Hematopoietic multipotent progenitor cell treated with erythropoietin and hydrocortisone succinate and interleukin-3 and kit ligand, for 8 days (in vitro differentiated cells): ENCODE measurements at places on chromosomes 1 and 21.

- DNase-seq, result no peak
Observed at GRCh38 chr1:61450454-61450853, 274.5 kb downstream of the TM2D1 start.

DNA sequence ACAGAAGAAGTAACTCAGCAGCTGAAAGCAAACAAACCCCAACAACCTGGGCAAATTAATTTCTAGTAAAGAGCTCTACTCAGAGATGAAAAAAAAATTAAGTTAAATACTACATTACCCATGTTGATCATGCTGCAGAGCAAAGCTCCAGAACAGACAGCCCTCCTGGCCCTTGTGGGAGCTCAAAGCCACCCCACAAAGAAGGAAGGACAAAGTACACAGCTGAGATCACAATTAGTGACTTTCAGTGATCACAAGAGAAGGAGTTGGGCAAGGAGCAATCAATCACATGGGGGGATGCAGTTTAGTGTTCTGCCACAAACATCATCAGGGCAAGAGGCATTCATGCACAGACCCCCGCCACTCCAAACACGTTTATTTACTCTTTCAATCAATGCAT is 114.2 kb downstream of the DAB1 start:
- DNase-seq, result no peak

DNA sequence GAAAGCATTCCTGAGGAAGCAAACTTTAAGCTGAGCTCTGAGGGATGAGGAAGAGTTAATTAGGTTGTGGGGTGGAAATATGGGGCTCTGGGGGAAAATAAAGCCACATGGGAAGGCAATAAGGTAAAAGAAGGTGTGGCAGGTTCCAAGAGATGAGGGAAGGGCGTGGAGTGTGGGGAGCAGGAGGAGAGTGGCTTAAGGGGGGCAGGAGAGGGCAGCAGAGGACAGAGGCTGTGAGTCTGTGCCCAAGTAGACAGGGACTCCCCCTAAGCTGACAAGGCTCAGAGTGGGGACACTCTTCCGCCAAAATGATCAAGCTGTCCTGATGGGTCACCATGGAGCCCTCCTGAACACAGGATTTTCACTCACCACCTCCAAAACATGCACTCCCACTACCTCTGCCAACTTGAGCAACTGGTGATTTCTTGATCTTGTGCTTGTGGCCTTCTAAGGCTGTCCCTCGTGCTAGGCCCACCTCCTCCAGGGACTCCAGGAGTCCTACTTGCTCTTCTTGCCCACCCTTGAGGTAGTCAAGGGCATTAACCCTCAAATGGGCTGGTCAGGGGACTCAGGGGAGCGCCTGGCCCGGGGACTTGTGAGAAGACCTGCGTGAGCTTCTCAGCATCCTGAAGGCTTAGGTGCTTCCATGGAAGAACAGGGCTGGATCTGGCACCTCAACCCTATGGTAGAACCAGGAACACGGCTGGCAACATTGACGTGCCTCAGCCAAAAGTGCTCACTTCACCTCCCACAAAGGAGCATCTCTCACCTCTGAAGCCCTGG is 23.4 kb downstream of the DMAP1 start:
- DNase-seq, result no peak

DNA sequence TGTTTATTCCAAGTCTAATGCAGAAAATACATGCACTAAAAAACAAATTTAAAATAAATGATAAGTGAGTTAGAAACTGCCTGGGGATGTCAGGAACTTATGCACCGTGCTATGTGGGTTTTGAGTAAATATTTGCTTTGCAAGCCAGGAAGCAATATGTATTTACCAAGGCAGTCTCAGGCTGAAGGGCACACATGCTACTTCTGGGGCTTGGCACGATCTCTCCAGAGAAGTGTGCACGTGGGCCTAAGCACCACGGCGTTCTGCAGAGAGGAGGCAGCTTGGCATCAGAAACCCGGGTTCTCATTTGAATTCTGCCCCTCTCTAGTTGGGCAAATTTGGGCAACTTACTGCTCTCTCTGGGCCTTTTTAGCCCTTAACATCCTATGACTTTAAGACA is 72.6 kb upstream of the ROR1 start:
- DNase-seq, result no peak

- no peak for DNase-seq
Observed at GRCh38 chr1:10564063-10564462, 89.3 kb downstream of the PEX14 start.

DNA sequence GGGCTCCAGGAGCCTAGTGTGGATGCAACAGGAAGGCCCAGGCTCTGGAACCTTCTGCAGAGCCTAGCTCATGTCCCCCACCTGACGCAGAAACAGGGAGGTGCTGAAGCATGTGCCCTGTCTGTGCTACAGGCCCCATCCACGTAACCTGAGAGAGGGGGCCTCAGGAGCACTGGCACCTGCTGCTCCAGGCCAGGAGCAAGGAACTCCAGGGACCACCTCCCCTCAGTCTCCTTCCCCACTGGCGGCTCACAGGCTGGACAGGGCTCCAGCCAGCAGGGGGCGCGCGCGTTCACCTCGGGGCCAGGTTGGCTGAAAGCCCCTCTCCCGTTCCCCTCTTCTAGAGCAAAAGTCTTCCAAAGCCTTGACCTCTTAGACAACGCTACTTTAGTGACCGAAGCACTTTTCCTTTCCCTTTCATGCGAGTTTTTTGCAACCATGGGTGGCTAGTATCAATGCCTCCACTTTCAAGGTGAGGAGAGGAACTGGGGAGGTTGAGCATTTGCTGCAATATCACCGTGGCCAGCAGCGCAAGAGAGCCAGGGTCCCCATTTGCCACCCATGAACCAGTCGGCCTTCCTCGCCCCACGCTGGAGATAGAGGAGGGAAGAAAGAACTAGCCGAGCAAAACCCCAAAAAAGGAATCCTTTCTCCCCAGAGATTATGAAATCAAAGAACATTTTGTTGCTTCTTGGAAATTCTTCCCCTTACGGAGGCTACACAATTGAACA is 52.4 kb upstream of the GPR157 start:
- peak; percentile 62 for DNase-seq

- DNase-seq, result no peak
Observed at GRCh38 chr1:70140343-70140742, 65.0 kb downstream of the LRRC40 start.

GRCh38 chr1:47991673-47992072 is 5.5 kb downstream of the TRABD2B start:
- no peak for DNase-seq

DNA sequence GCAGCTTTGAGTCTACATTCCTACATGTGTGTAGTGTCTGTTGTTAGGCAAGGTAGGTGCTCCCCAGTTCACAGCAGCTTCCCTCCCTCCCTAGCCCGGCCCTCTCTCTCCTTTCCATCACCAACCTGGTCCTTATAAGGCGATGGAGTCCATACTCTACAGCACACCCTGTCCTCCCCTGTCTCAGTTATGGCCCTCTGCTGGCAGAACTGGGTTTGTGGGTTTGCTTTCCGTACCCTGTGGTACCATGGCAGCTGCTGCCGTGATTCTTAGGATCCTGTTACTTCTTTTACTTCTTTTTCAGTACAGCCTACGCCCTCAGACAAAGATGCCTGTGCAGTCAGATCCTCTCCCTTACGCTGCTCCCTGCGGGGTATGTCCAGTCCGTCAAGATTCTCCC is 31.7 kb downstream of the AK5 start:
- DNase-seq, result no peak

DNA sequence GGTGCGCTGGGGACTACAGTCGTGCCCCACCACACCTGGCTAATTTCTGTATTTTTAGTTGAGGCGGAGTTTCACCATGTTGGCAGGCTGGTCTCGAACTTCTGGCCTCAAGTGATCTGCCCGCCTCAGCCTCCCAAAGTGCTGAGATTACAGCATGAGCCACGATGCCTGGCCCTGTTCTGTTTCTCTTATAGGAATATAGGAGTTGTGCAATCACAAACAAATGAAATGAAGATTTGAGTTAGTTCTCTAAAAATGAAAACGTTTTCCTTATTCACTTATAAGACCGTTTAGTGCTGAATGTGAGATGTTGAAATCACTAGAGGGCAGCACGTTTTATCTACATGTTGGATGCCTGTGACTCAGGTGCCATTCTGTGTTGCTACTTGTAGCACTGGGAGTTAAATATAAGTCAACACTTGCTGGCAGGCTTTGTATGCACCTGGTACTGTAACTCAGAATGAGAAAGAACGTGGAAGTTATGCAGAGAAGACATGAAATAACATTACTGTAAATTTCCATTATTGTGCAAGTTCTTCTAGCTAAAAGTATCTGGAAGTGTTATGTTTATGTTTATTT is 45.8 kb downstream of the MIGA1 start:
- peak; percentile 63 for DNase-seq

GRCh38 chr1:185566995-185567394 is 167.2 kb upstream of the HMCN1 start:
- peak; percentile 57 for DNase-seq

DNA sequence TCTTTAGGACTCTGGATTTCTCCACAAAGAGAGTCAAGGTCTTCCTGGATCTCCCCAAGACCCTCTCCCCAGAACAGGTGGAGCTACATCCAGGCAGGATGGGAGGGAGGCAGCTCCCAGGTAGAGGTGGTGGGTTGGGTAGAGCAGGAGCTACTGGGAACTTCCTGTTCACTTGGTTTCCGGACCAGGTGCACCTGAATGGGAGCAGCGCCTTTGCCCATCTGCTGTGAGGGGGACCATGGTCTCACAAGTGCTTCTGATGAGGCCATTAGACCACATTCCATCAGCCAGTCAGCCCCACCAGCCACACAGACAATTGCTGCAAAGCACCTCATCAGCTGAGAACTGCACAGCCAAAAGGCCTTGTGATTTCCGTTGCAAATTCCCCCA is 188.8 kb downstream of the MATN1 start:
- DNase-seq, result no peak

DNA sequence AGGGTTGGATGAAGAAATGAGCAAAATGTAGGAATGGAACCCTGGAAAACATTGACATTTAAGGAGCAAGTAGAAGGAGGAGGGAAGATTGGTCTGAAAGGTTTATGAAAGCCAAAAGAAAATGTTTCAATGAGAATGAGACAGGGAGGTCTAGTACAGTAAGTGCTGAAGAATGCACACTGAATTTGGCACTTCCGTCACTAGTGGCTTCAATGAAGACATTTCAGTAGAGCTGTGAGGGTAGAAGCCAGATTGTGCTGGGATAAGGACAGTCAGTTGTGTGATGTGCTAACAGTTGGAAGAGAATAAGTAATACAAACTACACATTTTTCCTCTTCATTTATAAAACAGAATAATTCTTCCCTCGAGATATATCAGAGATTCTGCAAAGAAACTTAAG is 17.1 kb downstream of the THEM4 start:
- DNase-seq, result no peak

GRCh38 chr1:34885405-34886247 is 26.1 kb upstream of the SMIM12 start:
- no peak for DNase-seq

GRCh38 chr1:118209648-118210047 is 24.6 kb upstream of the SPAG17 start:
- no peak for DNase-seq

DNA sequence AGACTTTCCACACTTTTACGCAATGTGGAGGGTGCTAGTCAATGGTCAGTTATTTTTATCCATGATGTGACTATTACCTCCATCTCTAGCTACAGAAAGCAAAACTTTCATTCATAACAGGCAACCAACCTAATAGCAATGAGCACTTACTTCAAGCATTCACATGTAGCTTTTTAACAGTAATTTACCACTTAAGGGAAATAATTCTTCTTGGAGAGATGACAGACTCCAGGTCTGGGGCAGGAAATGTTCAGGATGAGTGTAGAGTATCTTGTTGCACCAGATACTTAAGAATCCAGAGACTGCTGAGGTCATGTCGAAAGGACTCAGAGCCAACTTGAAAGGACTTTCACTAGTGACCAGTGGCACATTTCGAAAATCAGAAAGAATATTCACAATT is 347.6 kb downstream of the CHRM3 start:
- DNase-seq, result no peak

GRCh38 chr1:155864393-155864792 is 5.0 kb downstream of the SYT11 start:
- DNase-seq, result no peak

DNA sequence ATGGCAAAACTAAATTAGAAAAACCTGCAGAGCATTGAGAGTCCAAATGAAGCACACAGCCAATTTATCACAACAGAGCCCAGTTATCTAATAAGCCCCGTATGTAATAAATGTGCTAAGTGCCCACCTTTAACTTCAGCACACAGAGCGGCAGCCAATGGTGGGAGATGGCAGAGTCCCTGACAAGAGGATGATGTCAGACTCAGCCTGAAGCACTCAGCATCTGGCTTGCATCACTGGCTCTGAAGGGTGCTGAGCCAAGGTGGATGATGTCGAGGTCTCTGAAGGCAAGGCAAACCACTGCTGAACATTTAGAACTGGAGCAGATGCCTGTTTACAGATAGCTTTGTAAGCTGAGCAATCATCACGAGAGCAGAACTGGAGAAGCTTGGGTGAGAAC is 118.3 kb downstream of the NUF2 start:
- no peak for DNase-seq

DNA sequence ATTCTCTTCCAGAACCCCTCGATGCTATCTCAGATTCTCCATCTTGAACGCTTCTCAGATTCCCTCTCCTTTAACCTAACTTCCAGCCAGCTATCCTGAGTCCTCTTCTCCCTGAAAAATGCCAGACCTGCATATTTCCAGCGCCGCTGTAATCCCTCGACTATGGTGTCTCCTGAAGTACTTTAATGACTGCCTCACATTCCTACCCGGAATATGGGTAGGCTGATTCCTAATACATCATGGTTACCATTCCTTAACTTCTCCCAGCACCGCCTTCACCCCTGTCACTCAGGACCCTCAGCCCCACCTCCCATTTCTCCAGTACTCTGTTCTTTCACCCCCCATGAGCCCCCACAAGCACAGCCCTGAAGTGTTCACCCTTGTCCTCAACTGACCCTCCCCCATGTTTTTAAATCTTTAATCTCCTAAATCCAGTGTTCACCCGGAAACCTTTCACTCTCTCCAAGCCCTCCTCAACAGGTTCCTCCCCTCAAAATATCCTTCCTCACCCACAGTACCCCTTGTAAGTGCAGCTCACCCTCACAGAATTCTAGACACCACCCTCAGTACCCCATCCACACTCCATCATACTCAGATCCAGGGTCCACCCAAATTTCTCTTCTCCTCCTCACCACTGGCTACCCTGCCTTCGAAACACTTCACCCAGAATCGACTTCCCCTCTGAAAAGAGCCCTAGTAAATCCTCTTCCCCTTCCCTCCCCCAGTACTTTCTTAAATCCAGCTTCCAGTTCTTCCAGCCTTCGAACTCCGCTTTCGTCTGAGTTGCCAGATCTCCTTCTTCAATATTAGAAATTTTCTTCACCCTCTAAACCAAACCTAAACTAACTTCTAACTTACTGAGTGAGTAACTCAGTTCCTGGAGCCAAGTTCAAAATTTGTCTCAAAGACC is 922 bp downstream of the CPT2 start:
- DNase-seq, result no peak

DNA sequence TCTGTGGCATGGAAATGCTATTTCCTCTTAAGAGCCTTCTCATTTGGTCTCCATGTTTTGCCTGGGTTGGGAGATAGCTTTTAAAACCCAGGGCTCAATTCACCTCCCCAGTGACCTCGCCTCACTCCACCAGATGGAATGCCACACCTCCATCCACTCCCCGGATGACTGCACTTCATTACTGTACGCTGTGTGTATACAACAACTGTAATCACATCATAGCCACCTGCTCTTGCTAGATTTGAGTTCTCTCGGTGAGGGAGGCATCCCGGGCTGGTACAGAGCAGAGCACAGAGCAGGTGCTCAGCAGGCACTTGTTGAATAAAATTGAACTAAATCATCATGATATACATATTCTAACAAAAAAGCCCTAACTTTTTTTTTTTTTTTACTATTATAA is 26.0 kb downstream of the SDE2 start:
- DNase-seq, result peak; percentile 54

- peak; percentile 55 for DNase-seq
Observed at GRCh38 chr21:34892209-34892608, 156.9 kb downstream of the RUNX1 start.
